ENCODE measurements at places on chromosomes 2 and 18.

DNA sequence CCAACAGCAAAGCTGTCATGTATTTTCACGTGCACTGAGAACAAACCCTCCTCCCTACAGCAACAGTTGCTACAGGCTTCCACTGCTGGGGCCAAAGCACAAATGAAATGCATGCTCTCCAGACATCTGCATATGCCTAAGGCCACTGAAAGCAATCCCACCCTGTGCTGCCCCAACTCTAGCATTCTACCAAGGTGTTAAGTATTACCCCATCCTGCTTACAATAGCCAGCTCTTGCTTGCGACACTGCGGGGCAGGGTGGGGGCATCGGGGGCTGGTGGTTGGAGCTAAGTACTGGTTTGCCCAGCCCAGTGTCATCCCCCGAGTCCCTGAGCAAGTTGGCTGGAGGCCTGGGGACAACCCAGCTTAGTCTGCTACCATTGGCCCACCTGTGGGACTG lies 742.5 kb downstream of the TDRD15 start:
- no peak for DNase-seq

GRCh38 chr2:54409752-54410151 lies 46.4 kb upstream of the SPTBN1 start:
- no peak for DNase-seq

DNA sequence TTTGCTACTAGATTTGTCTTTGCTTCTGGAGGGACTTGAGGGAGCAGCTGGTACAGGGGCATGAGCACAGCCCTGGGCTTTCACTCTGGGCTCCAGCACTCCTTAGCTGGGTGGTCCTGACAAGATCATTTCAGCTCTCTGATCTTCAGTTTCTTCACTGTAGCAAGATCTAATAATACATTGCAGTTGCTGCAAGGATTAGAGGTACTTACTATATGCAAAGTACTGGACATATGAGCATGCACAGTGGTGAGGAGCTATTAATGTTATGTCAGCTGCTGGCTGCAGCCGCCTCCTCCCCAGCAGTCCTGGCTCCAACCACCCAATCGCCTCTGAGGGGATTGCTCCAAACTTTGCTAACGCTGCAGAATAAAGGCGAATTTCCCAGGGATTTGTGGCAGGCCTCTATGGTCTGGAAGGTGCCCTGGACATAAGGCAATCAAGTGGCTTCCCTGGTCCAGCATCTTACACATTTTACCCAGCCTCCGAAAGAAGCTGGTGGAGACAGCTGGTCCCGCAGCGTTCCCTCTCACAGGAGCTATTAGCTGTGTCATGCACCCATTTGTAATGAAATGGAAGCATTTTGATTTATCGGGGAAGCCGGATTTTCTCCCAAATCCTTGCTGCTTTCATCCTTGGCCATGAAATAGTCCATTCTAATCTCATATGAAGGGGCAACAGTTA lies 96.7 kb downstream of the RHOB start:
- no peak for DNase-seq

GRCh38 chr2:214471990-214472389 lies 61.1 kb downstream of the VWC2L start:
- no peak for DNase-seq

GRCh38 chr18:36633961-36634412 lies 194.8 kb downstream of the TPGS2 start:
- no peak for DNase-seq

DNA sequence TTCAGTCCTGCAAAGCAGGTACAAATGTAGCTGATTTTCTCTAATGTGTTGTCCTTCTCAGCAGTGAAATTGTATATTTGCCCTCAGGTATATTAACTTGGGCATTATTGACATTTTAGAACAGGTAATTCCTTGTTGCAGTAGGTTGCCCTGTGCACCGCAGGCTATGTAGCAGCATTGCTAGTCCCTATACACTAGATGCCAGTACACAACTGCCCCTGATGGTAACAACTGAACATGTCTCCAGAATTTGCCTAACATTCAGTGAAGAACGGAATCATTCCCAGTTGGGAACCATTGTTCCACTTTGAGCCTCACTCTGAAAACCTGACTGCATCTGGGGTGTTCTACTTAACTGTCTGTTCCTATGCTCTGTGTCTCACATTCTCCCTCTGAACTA lies 23.1 kb upstream of the TFPI start:
- peak; percentile 59 for DNase-seq

DNA sequence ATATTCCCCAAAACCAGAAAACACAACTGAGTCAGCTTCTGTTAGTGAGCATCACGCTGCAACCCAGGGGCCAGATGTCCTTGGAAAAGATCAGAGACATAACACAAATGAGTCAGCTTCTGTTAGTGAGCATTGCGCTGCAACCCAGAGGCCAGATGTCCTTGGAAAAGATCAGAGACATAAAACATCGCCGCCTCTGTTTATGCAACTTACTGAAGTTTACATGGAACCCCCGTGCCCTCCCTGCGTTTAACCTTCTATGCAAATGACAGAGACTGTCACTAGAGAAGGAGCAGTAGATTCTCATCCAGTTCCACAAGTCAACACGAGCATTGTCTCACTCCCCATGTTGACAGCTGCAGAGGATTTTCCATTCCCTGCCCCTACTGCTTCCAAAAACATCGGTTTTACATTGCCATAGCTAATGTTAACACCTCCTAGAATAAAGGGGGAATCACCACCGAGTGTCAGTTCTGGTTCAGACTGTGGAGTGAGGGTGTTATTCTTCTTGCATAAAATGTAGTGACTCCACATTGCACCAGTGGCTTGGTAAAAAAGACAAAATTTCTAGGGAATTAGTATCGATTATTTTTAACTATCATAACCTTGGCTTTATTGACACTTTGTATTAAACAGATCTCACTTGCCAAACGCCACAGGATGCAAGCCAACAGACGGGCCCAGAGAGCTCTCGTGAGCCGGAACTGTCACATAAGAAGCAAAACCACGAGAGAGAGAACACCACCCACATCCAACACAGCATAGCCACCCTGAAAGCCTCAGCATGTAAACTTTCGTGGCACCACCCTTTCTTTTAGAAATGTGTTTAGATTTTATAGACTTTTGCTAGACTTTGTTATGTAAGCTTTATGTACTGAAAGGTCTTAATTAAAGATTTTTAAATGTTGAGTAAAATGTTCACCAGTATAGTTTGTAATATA lies 87.7 kb downstream of the SH3YL1 start:
- no peak for DNase-seq

- DNase-seq: peak; percentile 56
These were observed 43.4 kb downstream of the ZCCHC2 start for GRCh38 chr18:62566199-62566598.

DNA sequence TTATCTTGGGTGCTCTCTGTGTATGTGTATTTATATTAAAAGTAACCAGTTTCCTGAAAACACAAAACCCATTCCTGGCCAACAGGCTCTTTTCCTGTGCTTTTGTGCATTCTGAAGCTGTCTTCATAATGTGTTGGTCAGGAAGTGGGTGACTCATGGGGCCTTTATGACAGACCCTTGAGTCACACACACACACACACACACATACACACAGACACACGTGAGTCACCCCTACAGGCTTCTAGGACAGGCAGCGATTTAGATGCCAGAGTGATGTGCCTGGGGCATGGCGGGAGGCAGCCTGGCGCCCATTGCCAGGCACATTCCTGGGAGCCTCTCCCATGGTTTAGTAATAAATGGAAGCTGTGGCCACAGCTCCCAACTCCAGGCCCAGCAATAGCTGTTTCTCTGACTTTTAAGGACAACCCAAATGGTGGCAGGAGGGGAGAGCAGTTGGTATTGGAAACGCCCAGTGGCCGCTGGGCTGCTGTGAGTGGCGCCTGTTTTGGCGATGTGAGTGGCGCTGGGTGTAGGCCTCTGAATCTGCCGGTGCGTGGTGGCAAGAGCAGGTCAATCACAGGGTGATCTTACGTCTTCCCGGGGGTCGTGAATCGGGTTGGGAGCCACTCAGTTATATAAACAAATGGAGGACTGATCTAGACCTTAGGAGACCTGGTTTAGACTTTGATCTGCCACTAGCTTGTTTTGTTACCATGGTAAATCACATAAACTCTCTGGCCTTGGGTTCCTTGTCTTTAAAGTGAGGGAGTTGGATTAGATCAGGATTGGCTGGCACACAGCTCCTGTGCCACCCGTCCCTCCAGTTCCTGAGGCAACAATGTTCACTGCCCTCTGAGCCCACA lies 150.7 kb upstream of the DLX2 start:
- no peak for DNase-seq

DNA sequence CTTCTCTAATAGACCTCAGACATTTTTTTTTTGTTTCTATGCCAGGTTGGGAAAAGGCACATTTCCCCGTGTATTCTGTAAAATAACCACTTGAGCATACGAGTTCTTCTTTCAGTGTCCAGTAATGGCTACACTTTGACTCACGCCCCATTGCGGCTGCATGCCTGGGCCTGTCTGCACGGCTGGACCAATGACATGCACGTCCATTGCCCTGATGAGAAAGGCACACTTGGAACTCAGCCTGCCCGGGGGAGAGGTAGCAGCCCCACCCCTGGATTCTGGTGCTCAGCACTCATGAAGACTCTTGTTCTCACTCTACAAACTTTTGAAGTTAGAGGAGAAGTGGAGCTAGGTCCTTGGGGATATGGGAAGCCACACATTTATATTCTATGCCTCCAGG lies 5.8 kb downstream of the PCARE start:
- no peak for DNase-seq

GRCh38 chr18:30987467-30988241 lies 54.9 kb downstream of the DSC3 start:
- DNase-seq: no peak

DNA sequence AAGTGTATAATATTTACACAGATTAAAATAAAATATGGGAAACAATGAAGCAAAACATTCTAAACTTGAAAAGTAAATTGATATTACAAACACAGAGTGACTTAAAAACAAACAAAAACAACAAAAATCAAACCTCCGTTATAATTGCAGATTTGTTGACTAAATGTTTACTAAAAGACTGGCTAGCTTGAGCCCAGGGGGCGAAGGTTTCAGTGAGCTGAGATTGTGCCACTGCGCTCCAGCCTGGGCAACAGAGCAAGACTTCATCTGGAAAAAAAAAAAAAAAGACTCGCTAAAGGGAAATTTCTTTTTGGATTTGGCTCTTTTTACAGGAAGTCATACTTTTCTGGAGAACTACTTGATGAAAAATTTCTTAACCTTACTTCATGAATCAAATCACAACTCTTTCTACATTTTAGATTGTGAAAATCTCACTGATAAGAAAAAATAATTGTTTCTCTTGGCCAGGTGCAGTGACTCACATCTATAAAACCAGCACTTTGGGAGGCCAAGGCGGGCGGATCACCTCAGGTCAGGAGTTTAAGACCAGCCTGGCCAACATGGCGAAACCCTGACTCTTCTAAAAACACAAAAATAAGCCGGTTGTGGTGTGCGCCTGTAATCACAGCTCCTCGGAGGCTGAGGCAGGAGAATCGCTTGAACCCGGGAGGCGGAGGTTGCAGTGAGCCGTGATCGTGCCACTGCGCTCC lies 9.7 kb downstream of the TFPI start:
- DNase-seq: no peak
